ENCODE measurements at places on chromosomes 2 and 18. TPM values are rescaled to one million over a fixed set of nuclear protein-coding genes. Genes with fewer than 3 reads are reported as not detected.

DNA sequence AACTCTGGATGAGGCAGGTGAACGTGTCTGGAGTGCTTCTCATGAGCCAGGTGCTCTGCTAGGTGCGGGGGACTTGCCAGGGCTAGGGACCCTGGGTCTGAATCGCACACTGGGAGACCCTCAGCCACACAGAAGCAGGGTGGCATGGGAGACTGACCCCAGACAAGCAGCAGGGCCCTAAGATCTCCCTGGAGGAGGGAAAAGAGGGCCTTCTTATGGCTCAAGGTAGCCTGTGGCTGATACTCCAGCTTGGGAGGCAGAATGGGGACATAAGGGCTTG, 12.8 kb upstream of the CIB4 start:
- H3K27ac ChIP-seq, result no peak overlapping the region
- peaks cover 4% of the 10 kb centered on the region for H3K36me3 ChIP-seq
- H3K4me1 ChIP-seq, result peaks cover 5% of the 10 kb centered on the region
- H3K4me3 ChIP-seq, result peak overlapping the region; percentile 9
- no peak for DNase-seq

The CELF4 gene
- total RNA-seq, result 0.44 TPM

GRCh38 chr18:6943143-6943542, 174.5 kb downstream of the LAMA1 start:
- no peak overlapping the region for H3K4me3 ChIP-seq
- peaks cover 6% of the 10 kb centered on the region for H3K27me3 ChIP-seq
- peaks cover 4% of the 10 kb centered on the region for H3K4me1 ChIP-seq
- DNase-seq, result no peak
- no peaks in the 10 kb centered on the region for H3K36me3 ChIP-seq

GRCh38 chr2:190829642-190830041, 51.0 kb upstream of the GLS start:
- no peaks in the 10 kb centered on the region for H3K36me3 ChIP-seq
- H3K27me3 ChIP-seq, result no peaks in the 10 kb centered on the region
- DNase-seq, result no peak
- H3K4me3 ChIP-seq, result no peak overlapping the region
- H3K27ac ChIP-seq, result no peak overlapping the region

GRCh38 chr2:60298006-60298696, 255.3 kb downstream of the BCL11A start:
- H3K4me1 ChIP-seq, result peaks cover 11% of the 10 kb centered on the region
- peaks cover 3% of the 10 kb centered on the region for H3K27me3 ChIP-seq
- H3K36me3 ChIP-seq, result no peaks in the 10 kb centered on the region
- no peak overlapping the region for H3K27ac ChIP-seq
- DNase-seq, result no peak
- no peak overlapping the region for H3K4me3 ChIP-seq

The PIK3C3 gene
- 62.8 TPM for total RNA-seq

- no peaks in the 10 kb centered on the region for H3K4me1 ChIP-seq
- H3K27ac ChIP-seq, result no peak overlapping the region
- DNase-seq, result no peak
- no peaks in the 10 kb centered on the region for H3K36me3 ChIP-seq
- H3K27me3 ChIP-seq, result peaks cover 1% of the 10 kb centered on the region
Measured at GRCh38 chr2:106362789-106363188, 105.4 kb downstream of the RGPD3 start.

DNA sequence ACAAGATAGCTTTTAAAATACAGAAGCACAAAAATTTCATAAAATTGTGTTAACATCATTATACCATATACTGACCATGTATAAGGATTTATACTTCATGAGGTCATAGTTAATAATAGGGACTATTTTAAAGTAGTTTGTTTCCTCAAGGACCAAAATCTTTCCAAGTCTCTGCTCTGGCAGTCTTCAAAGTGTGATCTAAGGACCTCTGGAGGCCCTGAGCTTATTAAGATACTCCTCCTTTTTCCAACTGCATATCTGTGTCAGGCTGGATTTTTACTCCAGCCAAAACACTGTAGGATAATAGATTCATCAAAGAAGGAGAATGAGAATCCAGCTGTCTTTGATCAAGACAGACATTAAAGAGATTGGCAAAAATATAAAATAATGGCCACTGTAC, 1.7 kb upstream of the SCYGR2 start:
- no peaks in the 10 kb centered on the region for H3K36me3 ChIP-seq
- H3K4me1 ChIP-seq, result peaks cover 5% of the 10 kb centered on the region
- DNase-seq, result no peak
- H3K27me3 ChIP-seq, result peaks cover 4% of the 10 kb centered on the region
- no peak overlapping the region for H3K27ac ChIP-seq

DNA sequence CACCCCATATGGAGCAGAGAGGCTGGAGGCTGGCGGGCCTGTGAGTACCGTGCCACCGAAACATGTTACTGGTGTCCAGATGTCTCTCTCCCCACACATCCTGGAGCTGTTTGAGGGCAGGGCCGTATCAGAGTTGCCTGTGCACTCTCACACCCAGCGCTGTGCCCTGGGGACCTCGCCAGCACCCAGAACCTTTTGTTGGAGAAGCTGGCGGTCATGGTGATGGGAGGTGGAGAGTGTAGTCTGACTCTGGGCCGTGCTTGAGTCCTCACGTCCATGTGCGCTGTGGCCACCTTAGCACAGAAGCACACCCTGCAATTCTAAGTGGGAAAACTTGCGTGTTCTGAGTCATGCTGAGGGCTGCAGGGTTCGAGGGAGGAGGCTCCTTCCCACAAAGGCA, 259.2 kb downstream of the NDUFA10 start:
- H3K4me1 ChIP-seq, result no peaks in the 10 kb centered on the region
- DNase-seq, result no peak
- no peak overlapping the region for H3K27ac ChIP-seq
- no peaks in the 10 kb centered on the region for H3K36me3 ChIP-seq
- peaks cover 4% of the 10 kb centered on the region for H3K27me3 ChIP-seq

The PROKR1 gene
- 0.38 TPM for total RNA-seq

The CCDC93 gene
- total RNA-seq, result 64.5 TPM

DNA sequence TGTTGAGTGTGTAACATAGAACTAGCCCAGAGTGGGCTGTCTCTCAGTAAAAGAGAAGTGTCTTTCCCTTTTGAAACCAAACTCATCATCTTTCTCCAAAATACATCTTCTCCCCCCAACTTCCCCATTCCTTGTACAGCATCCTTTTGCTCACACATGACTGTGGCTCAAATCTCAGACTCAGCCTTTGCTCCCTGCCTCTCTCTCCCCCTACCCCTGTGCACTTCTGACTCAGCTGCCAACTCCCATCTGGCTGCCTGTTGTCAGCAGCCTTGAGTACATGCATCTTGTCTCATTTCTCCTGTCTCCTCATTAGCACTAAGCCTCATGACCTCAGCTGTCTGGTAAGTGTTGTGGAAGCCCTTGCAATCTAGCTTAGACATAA, 18.1 kb upstream of the MGAT4A start:
- no peak overlapping the region for H3K4me3 ChIP-seq
- peaks cover 4% of the 10 kb centered on the region for H3K36me3 ChIP-seq
- peaks cover 10% of the 10 kb centered on the region for H3K27me3 ChIP-seq
- H3K27ac ChIP-seq, result no peak overlapping the region
- no peak for DNase-seq

GRCh38 chr2:22329211-22330154, 1055.5 kb upstream of the KLHL29 start:
- no peak overlapping the region for H3K4me3 ChIP-seq
- H3K4me1 ChIP-seq, result peaks cover 7% of the 10 kb centered on the region

DNA sequence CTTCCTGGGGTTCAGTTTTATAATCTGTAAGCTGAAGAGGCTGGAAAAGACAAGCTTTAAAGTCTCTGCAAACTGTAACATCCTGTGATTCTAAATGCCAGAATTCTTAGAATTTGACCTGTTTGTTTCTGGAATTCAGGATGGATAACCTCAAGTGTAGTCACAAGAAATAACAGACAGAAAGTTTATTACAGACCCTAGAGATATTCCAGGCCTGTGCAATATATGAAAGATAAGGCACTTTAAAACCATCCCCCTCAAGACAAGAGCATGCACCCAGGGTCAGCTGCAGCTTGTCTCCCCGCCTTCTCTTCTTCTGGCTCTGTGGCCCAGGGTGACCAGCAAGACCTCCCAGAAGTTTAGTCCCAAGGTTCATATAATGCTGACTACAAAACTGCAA, 298.7 kb upstream of the ACVR2A start:
- H3K4me3 ChIP-seq, result no peak overlapping the region
- no peak for DNase-seq
- no peaks in the 10 kb centered on the region for H3K4me1 ChIP-seq
- H3K36me3 ChIP-seq, result no peaks in the 10 kb centered on the region
- H3K27ac ChIP-seq, result no peak overlapping the region
- no peaks in the 10 kb centered on the region for H3K27me3 ChIP-seq

DNA sequence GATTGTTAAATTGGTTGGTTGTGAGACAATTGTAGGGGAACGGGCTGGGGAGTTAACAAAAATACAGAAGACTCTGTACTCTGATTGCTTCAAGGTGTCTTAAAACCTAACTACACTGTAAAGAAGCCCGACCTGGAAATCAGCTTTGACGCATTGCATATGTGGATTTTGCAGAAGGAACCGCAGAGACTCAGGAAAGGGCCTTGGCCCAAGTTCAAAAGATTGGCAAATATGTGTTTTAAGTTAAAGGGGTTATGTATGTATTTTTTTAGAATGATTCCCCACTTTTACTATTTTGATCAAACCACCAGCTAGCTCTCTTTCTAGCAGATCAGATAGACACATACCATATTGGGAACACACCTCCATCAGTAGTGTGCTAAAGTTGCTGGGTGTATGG, 18.0 kb upstream of the EDAR start:
- no peak overlapping the region for H3K27ac ChIP-seq
- peaks cover 5% of the 10 kb centered on the region for H3K27me3 ChIP-seq
- H3K4me3 ChIP-seq, result no peak overlapping the region
- no peak for DNase-seq
- no peaks in the 10 kb centered on the region for H3K4me1 ChIP-seq

DNA sequence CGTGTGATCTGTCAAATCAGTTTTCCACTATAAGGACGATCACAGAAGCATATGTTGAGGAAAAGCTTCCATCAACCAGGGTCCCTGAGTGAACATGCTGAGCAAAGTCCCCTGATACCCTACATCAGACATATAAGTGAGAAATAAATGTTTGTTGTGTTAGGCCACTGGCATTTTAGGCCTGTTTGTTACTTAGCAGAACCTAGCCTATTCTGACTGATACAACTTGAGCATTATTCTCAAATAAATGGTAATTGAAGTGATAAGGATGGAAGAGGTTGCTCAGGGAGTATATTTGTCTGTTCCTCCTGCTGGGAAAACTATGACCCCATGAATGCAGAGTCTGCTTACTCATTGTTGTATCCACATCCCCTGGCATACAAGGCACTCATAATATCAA, 106.4 kb downstream of the LOXHD1 start:
- H3K4me3 ChIP-seq, result no peak overlapping the region
- peaks cover 2% of the 10 kb centered on the region for H3K27me3 ChIP-seq
- H3K4me1 ChIP-seq, result no peaks in the 10 kb centered on the region
- H3K36me3 ChIP-seq, result peaks cover 4% of the 10 kb centered on the region

The ASB18 gene
- total RNA-seq, result not detected

DNA sequence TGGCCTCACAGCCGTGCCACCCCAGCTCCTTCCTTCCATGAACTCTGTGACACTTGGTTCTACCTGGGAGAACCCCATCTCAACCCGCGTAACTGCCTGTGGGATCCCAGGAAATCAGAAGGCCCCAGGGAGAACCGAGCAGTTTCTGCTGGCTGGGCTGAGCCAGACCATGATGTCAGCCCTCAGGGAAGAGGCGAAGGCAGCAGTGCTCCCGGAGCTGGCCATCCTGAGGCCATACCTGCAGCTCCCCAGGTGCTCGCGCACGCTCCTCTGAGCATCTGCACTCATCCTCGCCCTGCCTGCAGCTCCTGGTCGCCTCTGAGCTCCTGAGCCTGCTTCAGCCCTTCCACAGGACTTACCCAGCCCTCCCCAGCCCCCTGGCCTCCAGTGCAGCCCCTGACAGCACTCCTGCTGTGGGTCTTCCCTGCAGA, 186.1 kb downstream of the SEPTIN10 start:
- H3K27me3 ChIP-seq, result peaks cover 5% of the 10 kb centered on the region
- DNase-seq, result no peak
- H3K27ac ChIP-seq, result no peak overlapping the region

DNA sequence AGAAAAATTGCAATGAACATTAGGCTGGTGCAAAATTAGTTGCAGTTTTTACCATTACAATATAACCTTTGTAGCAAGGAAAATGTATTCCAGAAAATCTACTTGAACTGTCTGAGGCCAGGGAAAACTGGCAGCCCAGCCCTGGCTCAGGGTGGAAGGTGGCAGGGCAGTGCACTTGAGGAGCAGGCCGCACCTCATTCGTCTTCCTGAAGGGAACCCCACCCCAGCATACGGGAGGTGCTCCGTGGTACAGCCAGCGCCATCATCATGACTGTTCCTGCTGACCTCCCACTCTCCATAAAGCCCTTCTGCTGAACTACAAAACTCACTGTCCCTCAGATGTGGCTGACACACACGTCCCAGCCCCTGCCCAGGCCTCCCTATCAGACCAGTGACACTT, 65.9 kb upstream of the TFCP2L1 start:
- H3K27ac ChIP-seq, result no peak overlapping the region
- H3K4me3 ChIP-seq, result no peak overlapping the region
- no peak for DNase-seq

DNA sequence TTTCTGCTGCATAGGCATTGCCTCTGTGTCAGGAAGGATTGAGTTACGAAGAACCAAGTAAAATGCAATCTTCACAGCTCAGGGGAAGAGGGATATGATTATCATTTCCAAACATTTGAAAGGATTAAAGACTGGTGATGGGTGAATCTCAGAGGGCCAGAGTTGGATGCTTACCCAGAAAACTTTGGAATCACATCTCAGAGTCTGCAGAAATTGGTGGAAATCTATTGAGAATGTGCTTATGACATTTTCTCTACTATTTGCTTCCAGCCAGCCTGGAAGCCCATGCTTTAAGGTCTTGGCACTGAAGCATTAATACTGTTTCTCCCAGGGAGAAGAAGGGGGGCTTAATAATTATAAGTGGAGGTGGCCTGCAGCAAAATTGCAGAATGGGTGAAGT, 1301.4 kb upstream of the PIK3C3 start:
- H3K4me1 ChIP-seq, result no peaks in the 10 kb centered on the region
- H3K27me3 ChIP-seq, result no peaks in the 10 kb centered on the region
- no peak overlapping the region for H3K27ac ChIP-seq
- no peak for DNase-seq

- H3K36me3 ChIP-seq, result peaks cover 3% of the 10 kb centered on the region
- no peak overlapping the region for H3K27ac ChIP-seq
- H3K4me3 ChIP-seq, result peak overlapping the region; percentile 22
Measured at GRCh38 chr2:7430869-7431641, 513.8 kb downstream of the RNF144A start.

The CROCC2 gene
- total RNA-seq, result not detected

DNA sequence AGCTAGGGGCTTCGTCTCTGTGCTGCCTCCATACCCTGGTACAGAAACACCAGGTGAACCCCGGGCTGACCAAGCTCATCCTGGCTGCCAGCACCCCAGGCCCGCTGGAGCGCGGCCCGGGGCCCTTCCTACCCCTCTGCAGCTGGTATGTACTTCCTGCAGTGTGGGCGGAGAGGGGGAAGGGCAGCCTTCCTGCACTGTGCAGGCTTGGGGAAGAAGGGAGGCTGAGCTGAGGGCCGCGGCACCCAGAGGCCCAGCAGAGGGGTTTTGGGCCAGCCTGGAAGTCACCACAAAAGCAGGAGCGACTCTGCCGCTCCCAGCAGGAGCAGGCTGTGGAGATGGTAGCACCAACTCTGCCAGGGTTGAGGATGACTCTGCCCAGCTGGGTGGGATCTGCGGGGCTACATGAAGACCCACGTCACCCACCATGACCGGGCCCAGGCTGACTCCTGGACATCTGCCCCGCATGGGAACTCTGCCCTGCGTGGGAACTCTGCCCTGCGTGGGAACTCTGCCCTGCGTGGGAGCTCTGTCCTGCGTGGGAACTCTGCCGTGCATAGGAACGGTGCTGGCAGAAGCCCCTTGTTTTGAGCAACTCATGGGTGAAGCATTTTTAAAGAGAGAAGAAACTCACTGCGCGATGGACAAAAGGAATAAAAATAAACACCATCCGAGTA, 273.3 kb downstream of the NDUFA10 start:
- peak overlapping the region; percentile 3 for H3K27ac ChIP-seq
- peaks cover 17% of the 10 kb centered on the region for H3K27me3 ChIP-seq
- H3K4me1 ChIP-seq, result peaks cover 25% of the 10 kb centered on the region
- H3K4me3 ChIP-seq, result no peak overlapping the region

All from endothelial cell (in vitro differentiated cells).